B cell (primary cell): ENCODE measurements at places on chromosomes 5 and 9. TPM values are rescaled to one million over a fixed set of nuclear protein-coding genes. Genes with fewer than 3 reads are reported as not detected.

GRCh38 chr9:5554254-5554653 lies 43.9 kb downstream of the PDCD1LG2 start:
- DNase-seq = no peak

- DNase-seq = peak; percentile 39
Observed at GRCh38 chr5:181052672-181053487, 12.8 kb downstream of the BTNL9 start.

- no peak for DNase-seq
Observed at GRCh38 chr5:178286226-178287090, 53.9 kb upstream of the PHYKPL start.

GRCh38 chr5:84599964-84600363 lies 215.3 kb upstream of the EDIL3 start:
- no peak for DNase-seq

DNA sequence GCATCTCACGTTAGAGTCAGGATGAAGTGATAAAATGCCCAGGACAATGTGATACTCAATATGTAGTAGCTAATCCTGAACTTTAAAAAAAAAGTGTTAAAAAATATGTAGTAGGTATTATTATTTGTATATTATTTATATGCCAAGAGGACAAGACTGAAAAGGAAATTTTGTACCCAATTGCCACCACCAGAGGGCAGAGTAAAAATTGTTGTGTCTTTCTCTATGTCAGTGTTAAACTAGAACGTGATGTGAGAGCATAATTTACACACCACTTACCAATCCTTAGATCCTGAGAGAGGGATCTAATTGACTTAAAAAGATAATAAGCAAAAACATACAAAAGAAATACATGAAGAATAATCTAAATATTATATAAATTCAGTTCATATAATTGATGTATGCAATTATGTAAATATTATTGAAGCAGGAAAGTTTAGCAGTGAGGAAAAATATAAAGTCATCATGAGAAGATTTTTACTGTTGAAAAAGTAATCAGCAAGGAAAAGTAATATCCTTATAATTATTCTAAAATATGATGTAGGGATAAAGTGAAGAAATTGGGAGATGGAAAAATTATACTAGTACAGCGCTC lies 288.9 kb downstream of the RAB3C start:
- peak; percentile 42 for DNase-seq

DNA sequence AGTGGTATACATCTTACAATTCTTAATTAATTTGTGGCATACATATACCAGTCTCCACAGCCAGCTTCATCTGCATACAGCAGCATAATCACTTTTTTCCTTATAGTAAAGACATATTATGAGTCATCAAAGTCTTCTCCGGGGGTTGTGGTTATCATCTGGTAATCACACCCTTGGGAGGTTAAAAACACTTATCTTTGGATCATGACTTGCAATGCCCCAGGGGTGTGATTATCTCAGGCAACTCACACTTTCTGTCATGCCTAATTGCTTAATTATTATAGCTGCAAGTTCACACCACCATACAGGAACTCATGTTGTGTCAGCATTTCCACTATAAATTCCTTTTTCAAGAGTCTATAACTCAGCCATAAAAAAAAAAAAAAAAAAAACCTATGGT lies 218.4 kb downstream of the ANXA1 start:
- no peak for DNase-seq

- no peak for DNase-seq
Observed at GRCh38 chr9:94166976-94167346, 82.7 kb downstream of the PTPDC1 start.

DNA sequence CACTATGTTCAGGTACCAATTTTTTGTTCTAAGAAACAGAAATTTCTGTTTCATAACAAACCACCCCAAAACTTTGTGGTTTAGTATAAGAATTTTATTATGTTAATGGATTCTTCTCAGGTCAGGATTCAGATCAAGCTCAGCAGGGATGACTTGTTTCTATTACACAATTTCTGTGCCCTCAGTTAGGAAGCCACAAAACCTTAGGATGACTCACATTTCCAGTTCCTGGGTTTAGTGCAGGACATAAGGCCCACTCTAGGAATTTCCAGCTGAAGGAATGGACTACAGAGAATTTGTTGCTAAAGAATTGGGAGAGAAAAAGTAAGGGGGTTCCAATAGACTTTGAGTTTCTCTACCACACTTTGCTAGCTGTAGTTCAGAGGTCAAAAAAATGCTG lies 629.3 kb downstream of the ANXA1 start:
- DNase-seq = no peak

- no peak for DNase-seq
Observed at GRCh38 chr5:111296570-111296969, 72.4 kb downstream of the CAMK4 start.

DNA sequence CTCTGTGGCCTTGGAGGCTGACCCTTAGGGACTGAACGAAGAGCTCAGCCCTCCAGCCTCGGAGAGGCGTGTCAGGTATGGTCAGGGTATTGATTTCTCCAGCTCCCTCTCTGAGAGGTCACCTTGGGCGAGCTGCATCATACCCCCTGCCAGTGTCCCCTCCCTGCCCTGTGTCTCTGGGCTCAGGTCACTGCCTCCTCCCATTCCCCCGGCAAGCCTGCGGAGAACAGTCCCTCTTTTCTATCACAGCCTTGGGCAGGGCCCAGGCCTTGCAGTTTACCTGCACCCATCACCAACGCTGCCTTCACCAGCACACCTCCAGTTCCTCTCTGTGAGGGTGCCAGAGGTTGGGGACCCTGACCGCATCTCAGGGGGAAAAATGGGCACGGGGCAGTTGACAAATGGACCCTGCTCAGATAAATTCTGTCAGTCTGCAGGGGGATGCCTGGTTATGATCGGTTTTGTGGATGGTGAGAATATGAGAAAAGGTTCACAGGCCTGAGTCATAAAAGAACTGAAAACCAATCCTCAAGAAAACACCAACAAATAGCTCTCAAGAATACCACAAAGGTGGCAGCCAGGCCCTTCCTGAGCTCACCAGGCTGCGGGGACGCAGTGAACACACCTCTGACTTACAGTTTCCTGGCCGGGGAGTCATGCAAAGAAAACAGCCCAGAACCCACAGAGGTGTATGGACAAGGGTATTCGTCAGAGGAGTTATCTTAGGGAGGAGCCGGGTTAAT lies 24.7 kb upstream of the RXRA start:
- DNase-seq = no peak

The ELOVL7 gene
- 0.54 TPM in 1 of 2 replicates, not detected in the other for total RNA-seq

The CCDC152 gene
- 4.2 and 4.8 TPM in 2 replicates for total RNA-seq
